ENCODE measurements at places on chromosomes 1 and 21.

DNA sequence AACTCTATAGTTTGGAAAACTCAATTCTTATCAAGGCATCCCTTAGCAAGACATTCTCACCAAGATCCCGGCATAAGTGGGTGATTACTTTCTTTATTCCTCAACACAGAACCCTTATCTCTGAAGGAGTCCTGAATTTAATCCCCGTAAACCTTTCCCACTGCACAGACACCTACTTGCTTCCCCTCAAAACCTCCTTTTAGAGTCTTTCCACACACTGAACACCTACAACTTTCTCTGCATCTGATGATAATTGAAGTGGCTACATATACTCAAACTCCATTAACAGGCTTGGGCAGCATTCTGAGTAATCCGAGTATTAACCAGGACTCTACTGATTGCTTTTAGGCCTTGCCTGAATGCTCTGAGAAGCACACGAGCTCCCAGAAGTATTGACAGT, 23.5 kb downstream of the PALMD start:
- DNase-seq: no peak

GRCh38 chr1:77446841-77447555, 165.2 kb downstream of the AK5 start:
- DNase-seq: no peak

DNA sequence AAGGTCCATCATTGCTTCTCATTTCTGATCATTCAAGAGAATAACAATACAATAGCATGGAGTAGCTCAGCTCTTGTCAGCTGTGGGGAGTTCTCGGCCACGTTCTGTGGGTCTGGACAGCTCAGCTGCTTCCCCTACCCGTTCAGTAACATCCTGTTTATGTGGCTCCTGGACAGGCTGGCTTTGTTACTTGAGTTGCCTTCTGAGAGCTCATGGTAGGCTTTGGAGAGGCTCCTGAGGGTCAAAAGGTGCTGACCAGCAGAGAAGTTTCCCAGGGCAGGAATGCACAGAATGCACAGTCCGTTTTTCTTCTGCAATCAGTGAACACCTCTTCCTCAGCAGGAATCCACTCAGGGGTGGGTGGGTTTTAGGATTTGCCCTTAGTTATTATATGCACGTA, 36.0 kb downstream of the KAZN start:
- DNase-seq: no peak

- DNase-seq: peak; percentile 17
Measured at GRCh38 chr1:66723985-66724384, 28.3 kb upstream of the DYNLT5 start.

DNA sequence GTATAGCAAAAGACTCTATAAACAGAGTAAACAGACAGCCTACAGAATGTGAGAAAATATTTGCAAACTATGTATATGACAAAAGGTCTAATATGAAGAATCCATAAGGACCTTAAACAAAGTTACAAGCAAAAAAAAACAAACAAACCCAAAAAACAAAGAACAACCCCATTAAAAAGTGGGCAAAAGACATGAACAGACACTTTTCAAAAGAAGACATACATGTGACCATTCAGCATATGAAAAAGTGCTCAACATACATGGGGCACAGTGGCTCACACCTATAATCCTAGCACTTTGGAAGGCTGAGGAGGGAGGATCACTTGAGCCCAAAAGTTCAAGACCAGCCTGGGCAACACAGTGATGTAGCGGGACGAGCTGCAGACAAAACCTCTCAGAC, 17.9 kb upstream of the OR2B11 start:
- DNase-seq: no peak

DNA sequence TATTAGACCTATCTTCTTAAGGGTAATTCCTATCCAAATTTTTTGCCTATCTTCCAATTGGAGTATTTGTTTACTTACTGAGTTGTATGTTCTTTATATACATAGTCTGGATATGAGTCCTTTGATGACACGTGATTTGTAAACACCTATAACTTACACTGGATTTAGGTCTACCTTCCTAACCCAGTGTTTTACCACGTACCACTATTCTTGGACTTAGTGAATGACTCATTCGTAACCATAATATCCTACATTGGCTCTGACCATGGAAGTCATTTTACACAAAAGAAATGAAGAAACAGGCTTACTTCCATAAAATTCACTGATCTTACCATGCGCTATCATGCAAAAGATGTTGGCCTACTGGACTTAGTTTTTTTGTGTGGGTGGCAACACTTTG, 23.9 kb upstream of the ZZZ3 start:
- peak; percentile 6 for DNase-seq

GRCh38 chr1:44113095-44113609, 5.5 kb upstream of the KLF17 start:
- no peak for DNase-seq

DNA sequence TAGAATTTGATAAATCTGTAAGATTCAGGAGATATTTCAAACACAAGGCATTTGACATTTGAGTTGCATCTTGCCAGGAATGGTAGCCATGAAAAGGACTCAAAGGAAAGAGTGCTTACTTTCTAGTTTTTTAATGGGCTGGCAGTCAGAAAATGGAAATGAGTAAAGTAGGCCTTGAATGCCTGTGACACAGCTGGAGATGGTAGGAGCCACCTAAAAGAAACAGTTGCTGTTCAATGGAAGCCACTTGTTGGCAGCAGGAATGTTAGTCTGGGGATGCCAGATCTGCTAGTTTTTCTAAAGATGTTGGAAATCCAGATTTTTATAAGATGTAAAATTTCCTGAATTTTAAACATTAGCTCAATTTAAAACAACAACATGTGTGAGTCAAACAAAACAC, 43.6 kb downstream of the CACHD1 start:
- DNase-seq: no peak

GRCh38 chr1:242184955-242185354, 186.1 kb upstream of the MAP1LC3C start:
- DNase-seq: no peak

GRCh38 chr1:10033359-10033845, 644 bp downstream of the UBE4B start:
- DNase-seq: peak; percentile 24

GRCh38 chr1:234497589-234497988, 18.6 kb upstream of the TARBP1 start:
- no peak for DNase-seq

GRCh38 chr1:193726722-193727121, 540.3 kb upstream of the B3GALT2 start:
- no peak for DNase-seq

DNA sequence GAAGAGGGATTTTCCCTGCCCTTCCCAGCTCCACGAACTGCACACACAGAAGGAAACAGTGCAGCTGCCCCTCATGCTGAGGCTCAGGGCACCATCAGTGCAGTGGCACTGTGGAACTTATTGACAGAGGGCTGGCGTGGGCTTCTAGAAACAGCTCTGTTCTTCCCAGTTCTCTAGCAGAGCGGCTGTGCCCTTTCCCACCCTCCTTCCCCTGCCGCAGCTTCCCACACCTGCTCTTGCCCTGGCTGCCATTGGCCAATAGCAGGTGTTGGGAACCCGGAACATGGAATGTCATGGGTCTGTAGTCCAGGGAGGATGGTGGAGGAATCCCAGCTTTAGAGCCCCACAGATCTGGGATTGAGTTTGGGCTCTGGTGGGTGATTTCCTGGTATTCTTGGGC, 343.8 kb downstream of the RPS6KC1 start:
- DNase-seq: no peak

GRCh38 chr1:112937070-112937469, 18.9 kb downstream of the SLC16A1 start:
- no peak for DNase-seq

GRCh38 chr1:163120372-163120771, 51.2 kb downstream of the RGS4 start:
- no peak for DNase-seq

- no peak for DNase-seq
Measured at GRCh38 chr1:229025576-229025975, 245.3 kb upstream of the RAB4A start.

GRCh38 chr1:53270107-53270506, 31.8 kb upstream of the MAGOH start:
- peak; percentile 15 for DNase-seq

GRCh38 chr1:84973498-84974334, 23.2 kb downstream of the MCOLN2 start:
- peak; percentile 67 for DNase-seq

DNA sequence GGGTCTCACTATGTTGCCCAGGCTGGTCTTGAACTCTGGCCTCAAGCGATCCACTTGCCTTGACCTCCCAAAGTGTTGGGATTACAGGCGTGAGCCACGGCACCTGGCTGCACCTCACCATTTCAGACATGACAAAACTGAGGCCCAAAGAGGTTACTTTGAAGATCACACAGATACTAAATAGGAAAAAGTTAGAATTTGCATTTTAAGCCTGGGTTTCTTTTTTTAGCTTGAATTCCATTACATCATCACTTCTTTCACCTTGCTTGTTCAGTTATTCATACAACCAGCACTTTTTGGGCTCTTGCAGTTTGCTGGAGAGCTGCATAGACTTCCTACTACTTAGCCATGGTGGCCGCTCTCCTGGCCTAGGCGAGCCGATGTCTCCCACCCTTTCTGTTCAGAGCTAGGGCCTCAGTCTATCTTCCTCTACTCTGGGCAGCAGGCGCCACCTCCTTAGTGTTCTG, 16.3 kb upstream of the CD2 start:
- DNase-seq: no peak

- DNase-seq: no peak
Measured at GRCh38 chr1:39326836-39327235, 122.3 kb downstream of the MACF1 start.

DNA sequence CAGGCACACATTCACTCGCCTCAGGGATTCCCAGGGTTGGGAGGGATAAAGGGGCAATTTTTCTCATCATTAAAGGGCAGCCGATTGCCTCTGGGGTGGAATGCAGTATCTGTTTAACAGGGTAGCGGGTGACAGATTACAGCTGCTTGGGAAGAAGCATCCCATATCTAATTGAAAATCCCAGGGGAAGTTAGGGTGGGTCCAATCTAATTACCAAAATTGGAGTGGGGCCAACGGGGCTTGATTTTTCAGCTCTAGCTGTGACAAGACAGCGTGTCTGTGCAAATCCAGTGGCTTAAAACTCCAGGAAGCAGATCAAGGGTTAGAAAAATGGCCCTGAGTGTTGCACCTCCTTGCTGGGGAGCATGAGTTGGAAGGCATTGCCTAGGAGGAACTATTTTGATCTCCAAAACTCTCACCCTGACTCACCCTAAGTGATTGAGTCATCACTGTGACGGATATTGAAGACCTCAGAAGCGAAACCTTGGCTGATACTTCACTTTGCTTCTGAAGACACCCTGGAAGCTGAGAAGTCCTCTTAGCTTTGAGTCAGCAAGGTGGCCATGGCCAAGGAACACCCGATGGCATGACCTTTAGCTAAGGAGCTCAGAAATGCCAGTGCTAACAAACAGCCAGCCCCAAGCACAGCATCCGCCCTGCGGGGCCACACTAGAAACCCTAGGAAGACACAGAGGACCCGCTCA, 46.0 kb downstream of the GRHL3 start:
- peak; percentile 87 for DNase-seq

DNA sequence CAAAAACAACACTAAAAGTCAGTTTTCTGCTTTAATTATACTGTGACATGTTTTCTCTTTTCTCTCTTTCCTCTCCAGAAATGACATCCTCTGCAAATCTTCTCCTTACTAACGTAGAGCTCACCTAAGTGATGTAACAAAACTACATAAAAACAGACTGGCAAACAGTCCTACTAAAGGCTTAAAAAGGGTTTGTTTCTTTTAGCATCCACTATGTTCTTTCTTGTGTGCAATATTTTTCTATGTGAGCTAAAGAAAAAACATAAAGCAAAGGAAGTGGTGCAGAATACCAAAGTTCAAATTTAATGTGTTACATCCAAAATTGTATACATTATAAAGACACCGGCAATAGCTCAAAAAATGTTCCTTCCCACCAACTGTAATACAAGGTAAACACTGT, 14.5 kb downstream of the USP24 start:
- DNase-seq: no peak

DNA sequence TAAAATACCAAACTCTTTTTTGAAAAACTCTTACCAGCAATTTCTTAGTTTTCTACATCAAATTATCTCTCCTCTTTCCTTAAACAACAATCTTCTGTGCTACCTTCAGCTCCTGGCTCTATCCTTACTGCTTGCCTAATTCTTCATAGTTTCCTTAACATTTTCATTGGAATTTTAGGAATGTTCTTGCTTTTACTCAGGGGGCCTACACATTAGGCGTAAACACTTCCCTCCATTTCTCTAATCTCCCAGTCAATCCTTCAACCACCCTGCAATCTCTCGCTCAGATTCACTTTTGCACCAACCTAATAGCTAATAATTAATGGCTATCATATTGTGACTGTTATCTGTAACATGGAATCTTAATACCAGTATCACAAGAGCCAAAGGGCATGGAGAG, 50.1 kb downstream of the ADAMTS5 start:
- no peak for DNase-seq

DNA sequence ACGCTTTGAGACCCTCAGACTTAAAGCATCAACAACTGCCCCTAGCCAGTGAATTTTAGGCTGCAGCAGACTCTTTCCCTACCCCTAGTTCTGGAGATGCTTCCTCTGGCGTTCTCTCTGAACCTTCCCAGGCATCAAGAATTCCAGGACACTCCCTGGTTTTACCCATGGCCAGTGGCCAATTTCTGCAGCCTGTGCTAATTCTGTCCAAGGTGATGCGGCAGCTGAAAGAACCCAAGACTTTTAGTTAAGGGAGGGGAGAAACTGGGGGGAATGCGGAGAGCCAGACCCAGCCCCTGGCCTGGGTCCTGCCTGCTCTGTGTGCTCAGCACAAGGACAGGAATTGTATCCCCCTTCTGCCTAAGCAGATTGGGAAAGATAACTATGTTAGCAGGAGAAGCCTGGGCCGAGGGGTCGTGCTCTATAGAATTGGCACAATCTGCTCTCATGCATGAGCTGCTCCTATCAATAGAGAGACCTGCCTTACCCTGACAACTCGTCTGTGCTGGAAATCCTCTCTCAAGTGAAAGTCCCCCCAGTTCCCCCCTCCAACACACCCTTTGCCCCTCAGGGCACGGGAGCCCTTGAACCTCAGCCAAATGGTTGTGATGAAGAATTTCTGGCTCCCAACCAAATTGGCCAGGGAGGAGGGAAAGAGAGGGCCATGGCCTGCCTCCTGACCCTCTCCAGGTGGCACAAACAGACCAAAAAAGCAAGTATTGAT, 5.4 kb upstream of the GJA8 start:
- no peak for DNase-seq

GRCh38 chr1:33715195-33715811, 148.6 kb upstream of the HMGB4 start:
- DNase-seq: no peak

DNA sequence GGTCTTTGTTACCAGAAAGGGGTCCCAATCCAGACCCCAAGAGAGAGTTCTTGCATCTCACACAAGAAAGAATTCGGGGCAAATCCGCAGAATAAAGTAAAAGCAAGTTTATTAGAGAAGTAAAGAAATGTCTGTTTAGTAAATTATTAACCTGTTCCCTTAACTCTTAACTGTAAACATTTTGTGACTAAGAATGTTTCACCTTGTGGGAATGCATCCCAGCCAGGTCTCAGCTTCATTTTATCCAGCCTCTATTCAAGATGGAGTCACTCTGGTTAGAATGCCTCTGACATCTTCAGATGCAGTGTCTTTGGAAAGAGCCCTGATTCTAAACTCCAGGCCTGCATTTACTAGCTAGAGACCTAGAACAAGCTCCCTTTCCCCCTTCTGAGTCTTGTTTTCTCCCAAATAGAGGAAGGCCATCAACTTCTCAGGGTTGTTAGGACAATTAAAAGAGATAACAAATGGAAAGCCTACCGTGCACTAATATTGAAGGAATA, 4.5 kb upstream of the FABP3 start:
- DNase-seq: no peak

GRCh38 chr1:170729225-170730002, 65.5 kb downstream of the PRRX1 start:
- DNase-seq: no peak

GRCh38 chr1:33222381-33222780, 33.9 kb upstream of the ZNF362 start:
- DNase-seq: no peak
